ENCODE measurements at places on chromosomes 1 and 21.

DNA sequence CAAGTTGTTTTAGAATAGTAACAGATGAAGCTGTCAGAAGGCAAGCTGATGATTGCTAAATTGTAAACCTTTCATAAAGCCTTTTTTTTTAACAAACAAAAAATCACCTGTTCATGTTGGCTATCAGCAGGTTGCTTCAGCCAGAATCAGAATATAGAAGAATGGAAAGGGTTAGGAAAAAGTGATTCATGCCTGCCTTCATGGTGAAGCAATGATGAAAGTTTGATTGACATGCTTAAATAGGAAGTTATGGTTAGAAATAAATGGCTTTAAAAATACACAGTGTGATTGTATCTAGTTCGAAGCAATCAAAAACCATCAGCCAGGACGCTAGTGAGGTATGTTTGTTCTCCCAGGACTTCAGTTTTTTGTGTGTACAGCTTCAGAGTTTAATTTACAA, 37.9 kb downstream of the GABPA start:
- DNase-seq: no peak

- DNase-seq: no peak
Measured at GRCh38 chr21:24716281-24716918, 890.9 kb downstream of the MRPL39 start.

DNA sequence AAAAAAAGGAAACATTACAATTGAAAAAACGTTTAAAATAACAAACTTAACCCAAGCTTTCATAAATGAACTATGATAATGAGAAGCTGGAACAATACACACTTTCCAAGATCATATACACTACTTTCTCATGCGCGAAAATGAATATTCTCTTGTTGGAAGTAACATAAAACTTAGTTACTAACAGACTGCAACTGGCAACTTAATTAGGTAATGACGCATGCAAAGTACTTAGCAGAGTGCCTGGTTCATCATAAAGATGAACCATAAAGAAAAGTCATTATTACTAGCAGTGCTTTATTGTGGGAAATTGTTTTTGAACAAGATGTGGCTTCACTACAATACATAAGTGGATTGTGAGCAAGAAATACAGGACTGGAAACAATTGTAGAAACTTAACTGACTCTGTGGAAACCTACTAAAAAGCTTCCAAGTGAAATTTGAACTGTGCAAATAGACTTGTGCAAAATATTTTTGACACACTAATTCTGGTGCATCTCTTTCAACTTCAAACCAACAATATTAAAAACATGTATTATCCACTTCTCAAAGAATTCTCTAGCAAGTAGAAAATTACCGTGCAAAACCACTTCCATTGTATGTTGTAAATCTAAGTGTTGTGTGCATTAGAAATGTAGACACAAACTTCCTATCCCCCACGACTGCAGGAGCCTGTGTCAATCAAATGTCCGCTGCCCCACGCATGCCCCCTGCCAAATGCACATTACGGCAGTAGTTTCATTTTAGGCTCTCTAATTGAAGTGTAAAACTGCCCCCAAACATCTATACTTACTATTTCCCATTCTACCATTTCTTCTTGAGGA, 2.0 kb downstream of the ARHGAP29 start:
- no peak for DNase-seq

GRCh38 chr21:43758111-43758641, 17.9 kb downstream of the CSTB start:
- DNase-seq: no peak

- DNase-seq: no peak
Measured at GRCh38 chr1:44631333-44631646, 43.0 kb downstream of the TMEM53 start.

- DNase-seq: no peak
Measured at GRCh38 chr1:47781171-47781959, 215.8 kb downstream of the TRABD2B start.

DNA sequence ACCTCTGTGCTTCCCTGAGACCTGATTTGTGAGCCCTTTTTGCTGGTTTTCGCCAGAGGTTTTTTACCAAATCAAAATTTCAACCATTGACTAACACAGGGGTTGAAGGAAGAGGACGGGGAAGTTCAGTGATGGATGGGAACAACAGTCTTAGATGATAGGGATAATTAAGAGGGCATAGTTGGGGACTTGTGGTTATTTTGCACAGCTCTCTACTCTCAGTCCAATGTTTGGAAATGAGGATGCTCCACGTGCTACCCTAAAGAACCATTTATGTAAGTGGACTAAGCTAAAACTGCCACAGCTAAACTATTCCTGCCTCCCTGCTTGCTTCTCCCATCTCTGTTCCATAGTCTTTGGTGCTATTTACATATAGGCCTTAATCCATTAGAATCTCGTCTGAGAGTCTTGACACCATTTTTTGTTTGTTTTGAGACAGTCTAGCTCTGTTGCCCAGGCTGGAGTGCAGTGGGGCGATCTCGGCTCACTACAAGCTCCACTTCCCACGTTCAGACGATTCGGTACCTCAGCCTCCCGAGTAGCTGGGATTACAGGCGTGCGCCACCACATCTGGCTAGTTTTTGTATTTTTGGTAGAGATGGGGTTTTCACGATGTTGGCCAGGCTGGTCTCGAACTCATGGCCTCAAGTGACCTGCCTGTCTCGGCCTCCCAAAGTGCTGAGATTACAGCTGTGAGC, 684 bp upstream of the MCL1 start:
- DNase-seq: no peak

DNA sequence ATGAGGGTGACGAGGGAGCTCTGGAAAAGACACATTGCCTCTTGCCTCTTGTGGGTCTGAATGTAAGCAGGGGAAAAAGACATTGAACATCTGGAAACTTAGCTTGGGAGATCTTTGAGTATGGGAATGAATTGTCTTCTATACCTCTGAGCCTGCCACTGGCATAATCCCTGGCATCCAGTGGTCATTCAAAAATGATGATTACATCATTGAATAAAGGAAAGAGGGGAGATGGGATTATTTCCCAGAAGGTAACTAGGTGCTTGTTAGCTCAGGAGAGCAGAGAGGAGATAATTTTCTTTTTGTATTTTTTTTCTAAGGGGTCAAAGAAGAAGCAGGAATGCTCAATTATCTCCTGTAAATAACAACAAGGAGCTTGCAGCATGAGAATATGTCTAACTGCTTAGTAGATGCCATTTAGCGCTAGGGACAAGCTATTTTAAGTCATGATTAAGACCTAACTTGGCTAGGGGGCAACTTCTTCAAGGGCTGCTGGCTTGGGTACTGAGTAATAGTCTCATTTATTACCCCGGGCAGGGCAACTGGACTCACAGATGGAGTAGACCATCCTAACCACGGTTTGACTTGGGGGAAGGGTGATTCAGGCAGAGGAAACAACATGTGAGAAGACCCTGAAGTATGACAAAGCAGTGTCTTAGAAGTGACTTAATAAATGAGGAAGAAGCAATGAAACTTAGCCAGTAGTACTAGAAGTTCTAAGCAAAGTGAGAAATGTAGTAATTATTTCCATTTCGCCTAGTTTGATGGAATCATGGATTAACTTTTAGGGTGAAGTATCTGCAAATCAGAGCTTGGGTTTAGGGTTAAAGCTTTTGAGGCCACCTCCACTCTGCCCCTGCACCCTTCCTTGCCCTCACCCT, 11.0 kb upstream of the XCL2 start:
- DNase-seq: no peak

DNA sequence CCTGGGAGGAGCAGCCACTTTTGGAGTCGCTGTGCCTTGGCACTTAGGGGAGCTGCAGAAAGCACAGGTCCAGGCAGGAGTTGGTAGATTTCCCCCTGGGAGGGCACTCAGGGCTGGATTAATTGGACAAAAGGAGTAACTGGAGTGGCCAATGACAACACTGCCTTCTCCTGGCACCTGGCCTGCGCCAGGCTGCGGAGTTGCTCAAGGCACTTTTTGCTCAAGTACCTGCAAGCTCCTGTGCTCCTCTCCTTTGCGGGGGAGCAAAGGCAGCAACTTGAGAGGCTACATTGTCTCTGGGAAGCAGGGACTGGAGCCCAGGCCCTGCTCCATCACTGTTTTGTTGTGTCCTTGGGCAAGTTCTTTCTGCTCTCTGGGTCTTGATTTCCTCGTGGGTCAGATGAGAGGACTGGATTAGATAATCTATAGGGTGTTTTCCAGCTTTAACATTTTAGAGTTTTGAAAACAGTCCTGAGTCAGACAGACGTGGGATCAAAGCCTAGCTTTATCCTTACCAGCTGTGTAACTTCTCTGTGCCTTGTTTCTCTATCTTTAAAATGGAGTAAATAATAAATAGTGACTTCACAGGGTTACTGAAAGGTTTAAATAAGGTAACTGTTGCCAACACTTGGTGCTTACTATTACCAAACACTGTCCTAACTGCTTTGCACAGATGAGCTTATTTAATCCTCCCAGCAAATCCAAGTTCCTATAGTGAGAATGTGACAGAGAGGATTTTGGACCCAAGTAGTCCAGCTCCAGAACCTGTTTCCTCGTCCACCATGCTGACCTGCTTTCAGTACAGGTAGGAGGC, 18.0 kb upstream of the GRHL3 start:
- no peak for DNase-seq

DNA sequence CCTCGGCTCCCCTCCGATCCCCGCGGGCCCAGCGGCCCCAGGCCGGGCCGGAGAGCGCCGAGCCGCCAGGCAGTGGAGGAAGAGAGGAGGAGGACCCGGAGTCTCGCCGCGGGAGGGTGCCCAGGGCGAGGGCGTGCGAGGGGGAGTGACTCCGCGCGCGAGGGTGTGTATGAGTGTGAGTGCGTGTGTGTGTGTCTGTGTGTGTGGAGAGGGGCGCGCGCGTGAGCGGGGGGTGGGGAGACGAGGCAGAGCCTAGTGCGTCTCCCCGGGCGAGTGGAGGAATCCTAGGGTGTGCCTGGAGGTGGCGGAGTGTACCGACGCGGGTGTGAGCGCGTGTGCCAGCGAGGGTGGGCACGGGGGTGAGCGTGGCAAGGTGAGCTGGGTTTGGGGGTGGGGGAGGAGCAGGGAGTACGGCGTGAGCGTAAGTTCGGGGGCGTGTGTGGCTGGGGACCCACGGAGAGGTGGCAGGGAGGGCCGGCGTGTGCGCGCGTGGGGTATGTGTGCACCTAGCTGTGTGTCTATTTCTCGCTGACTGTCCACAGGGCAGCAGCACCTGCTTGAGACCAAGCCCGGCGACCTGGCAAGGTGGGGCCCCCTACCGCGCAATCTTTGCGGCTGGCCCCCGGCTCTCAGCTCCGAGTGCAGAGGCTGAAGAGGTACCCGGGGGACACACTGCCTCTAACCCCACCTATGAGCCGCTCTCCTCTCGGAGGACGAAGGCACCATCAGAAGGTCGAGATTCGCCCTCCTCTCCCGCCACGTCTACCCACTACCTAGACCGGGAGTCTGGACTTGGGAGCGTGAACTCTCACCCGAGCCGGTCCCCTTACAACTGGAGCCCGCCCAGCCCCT, 784 bp upstream of the KCND3 start:
- DNase-seq: peak; percentile 14

DNA sequence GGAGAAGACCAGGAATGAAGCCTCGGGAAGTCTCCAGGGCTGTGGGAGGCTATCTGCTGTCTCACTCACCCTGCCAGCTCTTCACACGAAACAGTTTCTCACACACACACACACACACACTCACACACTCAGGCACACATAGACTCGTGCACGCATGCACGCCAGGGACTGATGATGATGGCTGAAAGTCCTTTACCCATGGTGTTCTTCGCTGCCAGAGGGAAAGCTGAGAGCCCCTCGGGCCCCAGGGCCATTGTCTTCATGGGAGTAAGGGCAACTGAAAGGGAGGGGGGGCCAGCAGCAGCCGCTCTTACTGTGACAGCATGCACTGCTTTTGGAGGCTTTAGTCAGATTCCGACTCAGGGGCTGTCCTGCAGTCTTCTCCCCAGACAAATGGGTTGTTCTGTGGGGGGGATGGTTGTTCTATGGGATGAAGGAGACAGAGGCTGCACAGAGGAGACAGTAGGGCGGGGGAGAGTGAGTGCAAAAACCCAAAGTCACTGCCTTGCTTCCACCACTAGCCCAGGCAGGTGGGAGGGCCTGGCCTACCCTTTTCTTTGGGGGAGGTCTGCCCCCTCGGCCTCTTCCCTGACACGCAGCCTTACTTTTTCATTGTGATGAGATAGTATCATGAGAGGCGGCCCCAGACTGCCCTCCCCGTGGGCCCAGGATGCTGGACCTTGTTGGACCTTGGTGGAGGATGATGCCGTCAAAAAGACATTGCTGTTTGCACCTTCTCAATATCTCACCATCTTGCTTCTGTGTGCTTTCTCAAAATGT, 29.0 kb downstream of the STUM start:
- DNase-seq: no peak

DNA sequence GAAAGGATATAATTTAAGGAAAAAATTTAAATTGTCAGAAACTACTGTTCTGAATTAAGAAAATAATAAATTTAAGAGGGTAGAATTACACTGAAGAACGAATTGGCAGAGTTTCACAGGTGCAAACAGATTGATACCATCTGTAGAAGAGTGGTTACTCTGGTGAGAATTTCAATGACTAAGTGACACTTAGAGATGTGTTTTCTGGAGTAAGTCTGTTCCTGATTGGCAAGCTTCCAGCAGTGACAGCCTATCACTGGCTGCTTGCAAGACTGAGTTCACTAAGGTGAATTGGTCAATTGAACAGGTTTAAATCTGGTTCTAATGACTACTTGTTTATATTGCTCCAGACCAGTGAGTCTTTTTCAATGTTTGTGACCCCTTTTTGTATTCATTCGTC, 838.2 kb upstream of the RGS18 start:
- no peak for DNase-seq

DNA sequence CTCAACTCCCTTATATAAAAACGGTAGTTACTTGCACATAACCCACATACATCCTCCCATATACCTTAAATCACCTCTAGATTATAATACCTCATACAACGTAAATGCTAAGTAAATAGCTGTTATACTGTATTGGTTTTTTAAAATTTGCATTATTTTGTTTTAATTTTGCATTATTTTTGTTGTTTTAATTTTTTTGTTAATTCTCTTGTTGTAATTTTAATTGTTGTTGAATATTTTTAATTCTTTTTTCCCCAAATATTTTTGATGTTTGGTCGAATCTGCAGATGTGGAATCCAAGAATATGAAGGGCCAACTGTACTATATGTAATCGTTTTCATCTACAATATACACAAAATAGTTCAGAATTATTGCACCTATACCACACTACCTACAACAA, 23.5 kb upstream of the ACTA1 start:
- no peak for DNase-seq

GRCh38 chr1:164958982-164959768, 397.3 kb downstream of the LMX1A start:
- no peak for DNase-seq

- DNase-seq: no peak
Measured at GRCh38 chr1:243261390-243261789, 5.5 kb downstream of the SDCCAG8 start.

DNA sequence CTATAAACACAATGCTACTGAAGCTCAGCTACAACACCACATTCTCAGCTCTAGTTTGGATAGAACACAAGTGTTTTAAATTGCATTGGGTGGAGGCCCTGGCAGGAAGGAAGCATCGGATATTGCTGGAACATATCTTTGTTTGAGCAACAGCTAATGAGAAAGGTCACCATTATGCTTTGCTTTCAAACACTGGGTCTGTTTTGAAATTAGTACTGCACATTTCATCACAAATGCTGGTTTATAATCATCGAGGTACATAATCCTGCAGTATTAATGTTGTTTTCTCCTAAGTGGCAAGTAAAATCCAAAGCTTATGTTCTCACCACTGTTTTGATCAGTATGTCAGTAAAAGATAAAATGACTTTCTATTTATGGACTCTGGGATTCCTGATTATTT, 61.5 kb upstream of the ARHGAP29 start:
- no peak for DNase-seq

All from activated naive CD4-positive, alpha-beta T cell treated with anti-CD3 and anti-CD28 coated beads, Interleukin-2, amount 50 U/mL, for 16 hours (primary cell).